ENCODE measurements at places on chromosomes 11 and 22.
A peak's percentile ranks its signal among the peaks of the same experiment; 100 is the strongest.

DNA sequence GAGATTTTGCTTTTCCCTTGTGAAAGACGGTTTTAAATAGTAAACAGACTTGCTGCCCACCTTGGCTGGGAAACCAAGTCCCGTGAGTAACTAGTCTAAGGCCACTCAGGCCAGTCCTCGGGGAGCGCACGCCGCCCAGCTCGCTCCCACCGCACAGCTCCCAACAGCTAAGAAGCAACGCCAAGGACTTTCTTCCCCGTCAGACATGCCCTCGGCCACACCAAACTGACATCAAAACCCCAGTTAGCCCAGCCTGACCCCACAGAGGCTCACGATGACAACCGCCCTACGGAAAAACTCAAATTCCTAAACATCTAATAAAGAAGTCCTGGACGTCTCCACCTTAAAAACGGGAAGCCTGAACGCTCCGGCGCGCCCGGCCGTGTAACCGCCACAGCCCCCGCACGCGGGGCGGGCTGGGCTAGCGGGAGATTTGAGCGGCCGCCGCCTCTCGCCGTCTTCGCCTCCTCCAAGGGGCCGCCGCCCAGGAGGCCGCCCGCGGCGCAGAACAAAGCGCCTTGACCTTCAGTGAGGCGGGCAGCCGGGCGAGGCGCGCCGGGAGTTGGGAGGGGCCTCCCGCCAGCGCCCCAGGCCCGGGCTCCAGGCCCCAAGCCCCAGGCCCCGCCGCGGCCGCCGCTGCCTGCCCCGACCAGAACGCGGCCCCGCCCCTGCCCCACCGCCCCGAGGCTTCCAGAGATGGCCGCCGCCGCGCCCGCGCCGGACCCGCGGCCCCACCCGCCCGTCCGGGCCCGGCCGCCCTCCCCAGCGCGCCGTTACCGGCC lies 486 bp downstream of the NAP1L4 start:
- DNase-seq: peak; percentile 38

DNA sequence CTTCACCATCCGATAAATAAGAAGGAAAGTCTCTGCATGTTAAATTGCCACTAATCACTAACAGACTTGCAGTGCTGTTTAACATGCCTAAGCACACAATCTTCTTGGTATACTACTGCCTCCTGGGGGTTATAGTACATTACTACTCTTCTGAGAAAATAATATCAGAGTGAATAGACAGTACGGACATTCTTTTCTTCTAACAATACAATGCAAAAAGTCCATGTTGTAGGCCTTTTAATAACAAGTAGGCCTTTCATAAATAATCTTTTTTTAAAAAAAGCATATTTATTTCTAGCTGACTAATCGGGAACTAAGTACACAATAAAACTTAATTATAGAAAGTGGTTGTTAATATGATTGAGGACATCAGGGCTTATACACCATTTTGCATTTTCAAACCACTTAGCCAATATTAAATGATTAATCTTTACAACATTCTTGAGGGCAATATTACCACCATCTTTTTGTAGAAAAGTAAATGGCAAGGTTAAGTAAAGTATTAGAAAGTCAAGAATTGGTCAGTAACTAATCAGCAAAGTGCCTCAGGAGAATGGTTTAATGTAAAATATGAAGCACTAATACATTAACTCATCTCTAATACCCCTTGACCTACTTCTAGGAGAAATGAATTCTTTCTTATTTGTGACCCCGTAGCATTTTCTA lies 84.7 kb downstream of the TTC28 start:
- no peak for DNase-seq

DNA sequence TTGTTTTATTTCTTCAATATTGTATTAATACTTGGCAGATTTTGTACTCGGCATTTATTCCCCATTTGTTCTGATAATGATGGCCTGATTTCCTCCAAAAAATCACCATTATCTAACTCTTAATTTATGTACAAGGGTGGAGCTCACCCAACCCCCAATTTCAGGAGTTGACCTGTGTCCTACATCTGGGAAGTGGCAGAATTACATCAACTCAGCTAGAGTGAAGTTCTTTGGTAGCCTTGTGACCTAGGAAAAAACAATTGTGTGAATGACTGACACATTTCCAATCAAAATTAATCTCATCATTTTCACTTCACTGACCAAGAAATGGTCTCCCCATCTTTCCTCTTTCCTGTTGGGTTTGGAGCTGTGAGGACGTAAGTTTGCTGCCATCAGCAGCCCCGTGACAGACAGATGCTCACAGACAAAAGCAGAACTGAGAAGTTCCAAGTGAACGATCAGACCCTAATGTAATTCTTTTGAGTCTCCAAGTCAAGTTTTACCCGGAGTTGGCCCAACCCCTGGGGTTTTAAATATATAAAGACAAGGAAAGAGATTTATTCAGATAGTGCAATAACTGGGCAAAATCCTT lies 16.6 kb upstream of the MS4A6E start:
- DNase-seq: no peak

DNA sequence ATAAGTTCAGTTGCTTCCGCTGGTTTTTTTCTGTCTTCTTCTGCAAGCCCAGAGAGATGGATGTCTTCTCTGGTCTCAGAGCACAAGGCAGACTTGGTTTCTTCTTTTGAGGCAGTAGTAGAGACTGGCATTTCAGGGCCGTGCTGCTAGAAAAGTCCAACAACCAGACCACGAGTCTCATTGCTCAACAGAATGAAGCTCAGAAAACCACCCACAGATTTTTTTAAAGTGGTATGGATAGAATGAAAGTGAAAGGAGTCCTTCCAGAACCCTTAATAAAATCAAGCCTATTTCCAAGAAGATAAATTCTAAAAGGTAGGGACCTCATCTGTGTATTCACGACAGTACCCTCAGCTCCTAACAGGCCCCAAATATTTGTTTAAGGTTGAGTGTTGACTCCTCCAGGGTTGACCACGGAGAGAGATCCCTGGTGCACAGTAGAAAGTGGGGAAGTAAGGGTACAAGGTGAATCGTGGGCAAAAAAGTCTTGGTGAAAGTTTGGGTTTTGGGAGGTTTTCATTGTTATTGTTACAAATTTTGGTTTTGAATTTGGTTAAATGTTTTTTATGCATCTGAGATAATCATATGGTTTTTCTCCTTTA lies 43.6 kb upstream of the DDX6 start:
- DNase-seq: no peak

DNA sequence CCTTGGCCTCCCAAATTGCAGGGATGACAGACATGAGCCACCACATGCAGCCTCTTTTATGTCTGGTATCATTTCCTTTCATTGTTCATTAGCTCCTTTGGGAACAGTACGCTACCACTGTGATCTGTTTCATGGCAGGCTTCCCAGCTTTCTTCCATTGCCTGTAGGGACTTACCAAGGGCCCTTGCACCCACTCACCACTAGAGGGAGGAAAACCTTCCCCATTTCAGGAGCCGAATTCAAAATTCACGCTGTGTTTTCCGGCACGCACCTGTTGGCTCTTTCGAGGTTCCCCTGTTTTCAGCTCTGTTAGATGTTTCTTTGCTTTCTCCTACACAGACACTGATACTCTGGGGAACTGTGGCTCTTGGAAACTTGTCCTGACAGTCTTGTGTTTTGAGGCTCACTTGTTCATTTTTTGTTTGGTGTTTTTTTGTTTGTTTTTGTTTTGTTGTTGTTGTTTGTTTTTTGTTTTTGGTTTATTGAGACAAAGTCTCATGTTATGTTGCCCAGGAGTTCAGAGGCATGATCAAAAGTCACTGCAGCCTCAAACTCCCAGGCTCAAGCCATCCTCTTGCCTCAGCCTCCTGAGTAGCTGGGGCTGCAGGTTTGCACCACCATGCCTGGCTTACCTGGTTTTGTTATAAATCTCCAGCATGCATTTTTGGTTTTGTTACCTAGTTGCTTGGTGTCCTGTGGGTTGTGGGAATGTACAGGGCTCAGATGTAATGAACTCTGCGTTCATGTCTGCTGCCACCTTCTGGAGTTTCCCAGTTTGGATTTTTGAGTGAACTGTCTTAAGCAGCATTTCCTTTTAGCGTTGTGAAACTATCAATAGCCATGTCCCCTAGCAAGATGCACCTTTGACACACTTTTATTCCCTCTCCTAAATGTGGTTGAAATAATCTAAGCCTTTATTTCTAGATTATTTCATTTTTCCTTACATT lies 2.3 kb downstream of the KRTAP5-11 start:
- DNase-seq: no peak

DNA sequence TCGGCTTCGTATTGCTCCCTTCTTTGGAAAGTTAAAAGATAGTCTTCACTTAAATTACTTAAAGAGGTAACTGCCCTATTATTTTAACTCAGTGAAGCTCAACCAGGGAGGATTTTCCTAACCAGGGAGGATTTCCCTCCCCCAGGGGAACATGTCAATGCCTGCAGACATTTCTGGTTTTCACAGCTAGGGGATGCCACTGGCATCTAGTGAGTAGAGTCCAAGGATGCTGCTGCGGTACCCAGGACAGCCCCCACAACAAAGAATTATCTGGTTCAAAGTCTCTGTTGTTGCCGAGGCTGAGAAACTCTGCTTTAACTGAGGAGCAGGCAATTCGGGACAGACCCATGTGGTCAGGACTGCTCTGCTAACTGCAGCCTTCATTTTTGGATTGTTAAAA lies 82.2 kb downstream of the DEPDC5 start:
- no peak for DNase-seq

GRCh38 chr11:440065-441042 lies 1.5 kb downstream of the ANO9 start:
- DNase-seq: no peak

All from stimulated activated CD4-positive, alpha-beta T cell treated with anti-CD3 and anti-CD28 coated beads, Interleukin-15, amount 100 ng/mL, for 1 hour (primary cell).